Activated CD4-positive, alpha-beta T cell treated with anti-CD3 and anti-CD28 coated beads, Interleukin-2, amount 50 U/mL, for 16 hours (primary cell): ENCODE measurements at places on chromosomes 4 and X.

GRCh38 chr4:141786946-141787345, 150.6 kb downstream of the IL15 start:
- DNase-seq = no peak

GRCh38 chrX:121307449-121307848, 260.0 kb downstream of the GLUD2 start:
- peak; percentile 84 for DNase-seq

DNA sequence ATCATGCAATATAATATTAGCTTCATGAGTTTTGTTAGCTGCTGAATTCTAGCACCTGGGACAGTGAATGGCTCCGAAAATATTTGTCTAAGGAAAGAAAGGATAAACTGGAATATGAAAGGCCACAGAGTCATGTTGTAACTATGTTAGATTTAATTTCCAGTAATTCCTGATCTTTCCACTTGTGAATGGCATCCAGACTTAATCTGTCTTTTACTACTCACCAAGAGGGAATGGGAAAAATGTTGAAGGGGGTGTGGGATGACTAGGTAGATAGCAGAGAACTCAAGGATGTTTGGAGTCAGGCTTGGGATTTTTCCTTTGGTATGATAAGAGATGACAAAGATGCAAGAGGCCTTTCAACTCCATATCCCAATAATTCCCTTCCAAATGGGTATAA, 9.4 kb downstream of the ADH6 start:
- DNase-seq = no peak

DNA sequence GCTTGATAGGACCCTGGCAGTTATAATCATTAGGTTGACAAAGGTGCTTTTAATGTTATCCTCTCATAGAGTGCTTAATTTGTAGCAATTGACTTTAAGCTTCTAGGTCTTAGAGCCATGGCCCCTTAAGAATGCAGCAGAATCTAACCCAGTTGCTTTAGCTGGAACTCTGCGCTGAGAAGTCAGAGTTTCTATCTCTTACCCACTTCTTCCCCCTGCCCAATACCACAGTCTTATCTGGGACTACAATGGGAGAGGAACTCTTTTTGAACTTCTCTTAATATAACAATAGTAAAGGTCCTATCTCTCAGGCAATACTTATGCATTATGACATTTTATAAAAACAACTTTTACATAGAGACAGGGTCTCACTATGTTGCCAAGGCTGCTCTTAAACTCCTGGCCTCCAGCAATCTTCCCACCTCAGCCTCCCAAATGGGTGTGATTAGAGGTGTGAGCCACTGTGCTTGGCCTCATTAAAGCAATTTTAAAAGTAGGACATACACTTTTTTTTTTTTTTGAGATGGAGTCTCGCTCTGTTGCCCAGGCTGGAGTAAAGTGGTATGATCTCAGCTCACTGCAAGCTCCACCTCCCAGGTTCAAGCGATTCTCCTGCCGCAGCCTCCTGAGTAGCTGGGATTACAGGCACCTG, 1.8 kb downstream of the TLR10 start:
- DNase-seq = no peak
